ENCODE measurements at places on chromosomes 11 and 22.

- no peak for DNase-seq
Measured at GRCh38 chr11:64327375-64327774, 9.5 kb downstream of the PRDX5 start.

- DNase-seq = no peak
Measured at GRCh38 chr11:44851496-44851895, 99.2 kb downstream of the TP53I11 start.

DNA sequence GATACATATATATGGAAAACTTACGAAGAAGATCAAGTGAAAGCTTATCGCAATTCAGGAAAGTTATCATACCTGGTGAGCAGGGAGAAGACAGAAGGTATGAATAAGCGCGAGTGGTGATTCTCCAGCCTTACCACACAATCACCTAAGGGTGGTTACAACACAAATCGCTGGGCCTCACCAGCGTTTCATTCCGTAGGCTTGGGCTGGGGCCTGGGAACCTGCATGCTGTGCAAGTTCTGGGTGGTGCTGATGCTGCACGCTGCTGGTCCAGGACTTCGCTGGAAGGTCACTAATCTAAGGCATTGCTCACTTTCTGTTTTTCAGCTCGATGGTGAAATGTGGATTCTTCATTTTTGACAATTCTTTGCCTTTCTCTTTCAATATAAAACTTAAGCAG lies 76.6 kb upstream of the SLC25A18 start:
- DNase-seq = no peak

- no peak for DNase-seq
Measured at GRCh38 chr11:125379981-125380380, 116.1 kb downstream of the FEZ1 start.

- no peak for DNase-seq
Measured at GRCh38 chr11:96647621-96648020, 257.8 kb downstream of the JRKL start.

DNA sequence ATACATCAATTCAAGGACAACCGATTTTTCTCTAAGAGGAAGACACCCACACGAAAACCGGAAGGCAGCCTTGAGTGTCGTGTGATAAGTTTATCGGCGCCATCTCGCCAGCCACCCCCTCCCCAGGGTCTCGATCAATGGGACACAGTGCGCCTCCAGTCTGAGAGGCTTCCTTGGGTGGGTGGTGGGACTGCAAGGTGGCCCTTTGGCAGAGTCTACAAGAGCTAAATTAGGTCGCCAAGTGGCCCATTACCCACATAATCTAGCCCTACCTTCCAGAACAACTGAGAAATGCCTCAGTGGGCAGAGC lies 64.0 kb downstream of the CD6 start:
- no peak for DNase-seq

- DNase-seq = no peak
Measured at GRCh38 chr11:57322256-57323166, 2.2 kb downstream of the TNKS1BP1 start.

GRCh38 chr11:1757861-1758610 lies 5.7 kb downstream of the CTSD start:
- no peak for DNase-seq

DNA sequence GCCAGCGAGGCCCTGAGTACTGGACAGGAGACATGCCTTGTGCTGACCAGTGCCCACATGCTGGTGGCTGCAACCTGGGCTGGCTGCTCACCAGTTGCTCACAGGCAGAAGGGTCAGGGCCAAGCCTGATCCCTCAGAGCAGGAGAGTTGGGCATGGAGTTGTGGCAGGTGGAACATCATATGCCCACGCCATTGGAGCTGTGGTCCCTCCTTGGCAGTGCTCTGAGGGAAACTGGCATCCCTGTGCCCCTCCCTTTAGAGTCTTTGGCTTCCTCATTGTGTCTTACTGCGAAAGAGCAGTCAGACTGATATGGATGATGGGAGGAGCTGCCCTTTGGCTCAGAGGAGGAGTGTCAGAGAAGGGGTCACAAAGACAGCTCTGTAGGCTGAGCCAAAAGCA lies 3.1 kb upstream of the MYEOV start:
- DNase-seq = no peak

GRCh38 chr11:2775626-2776350 lies 76.0 kb upstream of the KCNQ1OT1 start:
- no peak for DNase-seq

GRCh38 chr11:108693852-108694251 lies 29.0 kb downstream of the DDX10 start:
- DNase-seq = no peak

- DNase-seq = no peak
Measured at GRCh38 chr11:47121056-47121455, 55.6 kb downstream of the ARFGAP2 start.

DNA sequence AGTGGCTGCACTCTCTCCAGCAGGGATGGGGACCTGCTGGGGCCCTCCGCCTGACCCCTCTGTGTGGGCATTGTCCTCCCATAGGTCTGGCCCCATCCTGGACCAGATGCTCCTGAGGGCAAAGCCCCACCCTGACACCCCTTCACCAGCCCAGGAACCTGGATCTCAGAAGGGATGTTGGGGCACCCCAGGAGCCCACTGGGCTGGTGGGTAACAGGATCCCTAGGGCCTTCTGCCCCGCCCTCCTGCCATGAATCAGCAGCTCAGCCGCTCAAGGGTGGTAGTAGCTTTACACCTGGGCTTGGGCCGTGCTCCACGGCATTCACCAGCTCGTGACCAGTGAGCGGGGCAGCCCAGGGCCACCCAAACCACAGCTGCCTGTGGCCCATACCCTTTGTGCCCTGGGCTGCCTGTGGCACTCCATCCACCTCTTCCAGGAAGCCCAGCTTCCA lies 1.0 kb upstream of the MAPK12 start:
- no peak for DNase-seq

- DNase-seq = no peak
Measured at GRCh38 chr11:69699213-69699612, 4.6 kb downstream of the FGF19 start.

DNA sequence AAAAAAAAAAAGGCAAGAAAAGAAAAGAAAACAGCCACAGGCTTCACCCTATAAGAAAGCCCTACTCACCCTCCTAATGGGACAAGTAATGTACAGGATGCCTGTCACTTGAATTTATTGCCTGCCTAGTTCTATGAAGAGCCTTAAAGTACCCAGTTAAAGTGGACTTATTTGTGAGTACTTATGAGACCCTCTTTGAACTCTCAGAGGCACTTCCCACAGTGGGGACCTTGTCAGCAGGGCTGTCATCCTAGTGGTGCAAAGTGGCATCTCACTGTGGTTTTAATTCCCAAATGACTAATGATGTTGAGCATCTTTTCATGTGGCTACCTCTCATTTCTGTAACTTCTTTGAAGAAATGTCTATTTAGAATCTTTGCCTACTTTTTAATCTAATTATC lies 41.8 kb upstream of the BARX2 start:
- no peak for DNase-seq

- no peak for DNase-seq
Measured at GRCh38 chr11:129119036-129119435, 73.1 kb downstream of the ARHGAP32 start.

GRCh38 chr22:50544746-50545253 lies 899 bp upstream of the KLHDC7B start:
- no peak for DNase-seq

DNA sequence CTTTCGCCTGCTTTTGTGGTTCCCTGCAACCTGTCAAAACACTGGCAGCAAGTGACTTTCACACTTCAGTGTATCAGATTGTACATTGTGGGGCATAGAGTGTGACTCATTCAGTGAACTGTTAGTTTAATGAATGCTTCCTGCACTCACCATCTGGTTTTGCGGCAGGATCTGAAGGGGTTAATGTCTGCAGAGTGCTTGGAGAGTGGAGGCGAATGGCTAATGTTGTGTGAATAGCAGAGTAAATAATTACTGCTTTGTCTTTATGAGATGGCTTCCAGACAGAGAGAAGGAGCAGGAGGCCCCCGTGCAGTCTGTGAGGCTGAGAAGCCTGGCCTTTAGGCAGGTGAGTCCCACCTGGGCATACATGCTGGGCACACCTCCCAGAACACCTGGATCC lies 454.3 kb upstream of the KIRREL3 start:
- no peak for DNase-seq

GRCh38 chr11:17652556-17652955 lies 66.8 kb upstream of the MYOD1 start:
- no peak for DNase-seq

DNA sequence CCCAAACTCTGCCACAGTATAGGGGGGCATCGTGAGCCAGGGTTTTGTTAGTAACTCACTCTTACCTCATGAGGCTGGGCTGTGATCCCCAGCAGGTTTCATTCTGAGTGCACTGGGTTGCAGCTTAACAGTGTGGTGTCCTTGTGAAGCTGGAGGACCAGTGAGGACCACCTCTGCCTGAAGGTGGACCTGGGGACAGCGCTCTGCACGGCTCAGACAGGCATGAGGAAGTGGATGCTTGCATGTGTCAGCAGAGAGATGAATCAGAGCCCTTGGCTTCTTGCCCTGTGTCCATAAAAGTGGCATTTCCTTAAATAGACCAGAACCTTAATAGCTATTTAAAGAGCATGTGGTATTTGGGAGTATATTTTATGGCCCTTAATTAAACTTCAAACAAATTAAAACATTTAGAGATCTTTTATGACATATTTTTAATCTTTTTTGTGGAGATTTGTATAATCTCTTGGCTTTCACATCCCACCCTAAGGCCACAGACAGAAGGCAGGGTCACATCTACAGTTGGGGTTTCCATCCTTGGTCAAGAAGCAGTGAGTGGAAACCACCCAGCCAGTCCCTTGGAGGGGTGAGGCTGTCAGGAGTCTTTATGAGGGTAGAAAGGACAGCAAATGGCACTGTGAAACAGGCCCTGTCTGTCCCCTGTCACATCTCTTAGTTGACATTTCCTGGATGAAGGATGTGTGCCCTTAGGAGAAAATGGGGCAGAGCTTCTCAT lies 24.8 kb upstream of the ADORA2A start:
- peak; percentile 53 for DNase-seq

- no peak for DNase-seq
Measured at GRCh38 chr11:20046416-20046815, 113.9 kb downstream of the DBX1 start.

GRCh38 chr22:40194656-40195055 lies 16.9 kb downstream of the TNRC6B start:
- no peak for DNase-seq

DNA sequence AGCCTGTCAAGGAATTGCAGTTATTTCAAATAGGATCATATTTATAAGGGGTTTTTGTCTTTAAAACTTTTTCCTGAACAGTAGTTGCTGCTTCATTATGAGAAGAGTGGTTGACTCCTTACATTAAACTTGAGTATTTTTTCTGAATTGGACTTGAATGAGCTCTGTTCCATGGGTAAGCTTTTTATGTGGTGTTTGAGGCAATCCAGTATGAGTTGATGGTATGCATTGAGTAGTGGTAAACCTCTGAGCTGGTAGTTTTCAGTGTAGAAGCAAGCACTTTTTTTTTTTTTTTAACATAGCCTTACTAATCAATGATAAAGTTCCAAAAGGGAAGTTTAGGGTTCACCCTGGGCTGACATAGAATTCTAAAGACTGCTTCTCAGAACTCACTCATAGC lies 3.4 kb downstream of the KMT2A start:
- DNase-seq = no peak

- no peak for DNase-seq
Measured at GRCh38 chr22:50471197-50471847, 3.5 kb downstream of the SBF1 start.

DNA sequence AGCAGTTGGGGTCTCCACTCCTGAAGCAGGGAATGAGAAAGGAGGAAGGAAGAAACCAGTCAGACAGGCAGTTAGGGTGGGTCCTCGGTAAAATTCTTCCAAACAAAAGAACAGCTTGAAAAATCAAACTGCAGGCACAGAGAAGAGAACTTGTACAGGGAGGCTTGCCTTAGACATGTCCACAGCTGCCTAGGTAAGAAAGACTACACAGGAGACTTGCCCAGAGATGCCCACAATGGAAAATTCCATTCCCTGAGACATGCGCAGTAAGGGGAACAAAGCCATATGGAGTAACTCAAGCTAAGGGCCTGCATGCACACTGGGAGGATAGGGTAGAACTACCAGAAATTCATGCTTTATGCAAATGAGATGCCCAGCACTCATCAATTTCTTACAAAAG lies 9.8 kb downstream of the KCNJ11 start:
- DNase-seq = no peak

DNA sequence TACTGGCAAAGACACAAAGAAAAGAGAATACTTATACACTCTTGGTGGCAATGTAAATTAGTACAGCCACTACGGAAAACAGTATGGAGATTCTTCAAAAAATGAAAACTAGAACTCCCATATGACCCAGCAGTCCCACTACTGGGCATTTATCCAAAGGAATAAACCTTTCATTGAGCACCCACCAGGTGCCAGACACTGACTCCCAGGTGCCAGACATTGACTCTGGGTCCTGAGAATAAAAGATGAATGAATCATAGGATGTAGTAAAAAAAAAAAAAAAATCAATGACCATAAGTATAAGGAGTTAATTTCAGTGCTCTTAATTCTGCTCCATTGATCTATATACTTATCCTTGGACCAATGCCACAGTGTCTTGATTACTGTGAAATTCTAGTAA lies 28.2 kb downstream of the HEPHL1 start:
- no peak for DNase-seq

DNA sequence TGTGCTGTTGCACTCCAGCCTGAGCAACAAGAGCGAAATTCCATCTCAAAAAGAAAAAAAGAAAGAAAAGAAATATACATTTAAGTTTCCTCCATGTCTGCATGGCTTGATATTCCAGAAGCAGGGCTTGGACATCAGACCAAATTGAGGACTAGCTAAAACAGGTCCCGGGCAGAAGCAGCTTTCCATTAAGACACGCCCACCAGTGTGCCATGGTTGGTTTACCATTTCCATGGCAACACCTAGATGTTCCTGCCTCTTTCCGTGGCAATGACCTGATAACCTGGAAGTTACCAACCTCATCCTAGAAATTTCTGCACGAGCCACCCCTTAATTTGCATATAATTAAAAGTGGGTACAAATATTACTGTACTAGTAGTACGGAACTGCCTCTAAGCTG lies 111.3 kb downstream of the NAT10 start:
- no peak for DNase-seq

DNA sequence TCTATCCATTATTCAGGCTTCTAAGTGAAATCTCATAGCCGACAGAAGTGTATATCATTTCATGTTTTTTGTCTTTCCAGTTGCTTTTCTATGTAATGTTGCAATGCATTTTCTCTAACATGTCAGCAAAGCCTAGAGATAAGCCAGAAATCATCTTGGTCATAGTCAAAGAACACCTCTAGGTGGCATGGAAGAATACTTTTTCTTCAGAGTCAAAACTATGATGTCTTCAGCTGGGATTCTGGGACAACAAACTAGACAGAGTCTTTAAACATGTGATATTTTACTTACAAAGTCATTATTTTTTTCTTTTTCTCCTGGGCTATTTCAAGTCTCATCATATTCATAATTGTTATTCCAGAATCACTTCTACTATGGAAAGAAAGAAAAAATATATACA lies 4.4 kb downstream of the GAS2 start:
- no peak for DNase-seq
